ENCODE measurements at places on chromosomes 11 and 22.

- no peak for DNase-seq
Observed at GRCh38 chr11:104333977-104334376, 170.0 kb upstream of the PDGFD start.

DNA sequence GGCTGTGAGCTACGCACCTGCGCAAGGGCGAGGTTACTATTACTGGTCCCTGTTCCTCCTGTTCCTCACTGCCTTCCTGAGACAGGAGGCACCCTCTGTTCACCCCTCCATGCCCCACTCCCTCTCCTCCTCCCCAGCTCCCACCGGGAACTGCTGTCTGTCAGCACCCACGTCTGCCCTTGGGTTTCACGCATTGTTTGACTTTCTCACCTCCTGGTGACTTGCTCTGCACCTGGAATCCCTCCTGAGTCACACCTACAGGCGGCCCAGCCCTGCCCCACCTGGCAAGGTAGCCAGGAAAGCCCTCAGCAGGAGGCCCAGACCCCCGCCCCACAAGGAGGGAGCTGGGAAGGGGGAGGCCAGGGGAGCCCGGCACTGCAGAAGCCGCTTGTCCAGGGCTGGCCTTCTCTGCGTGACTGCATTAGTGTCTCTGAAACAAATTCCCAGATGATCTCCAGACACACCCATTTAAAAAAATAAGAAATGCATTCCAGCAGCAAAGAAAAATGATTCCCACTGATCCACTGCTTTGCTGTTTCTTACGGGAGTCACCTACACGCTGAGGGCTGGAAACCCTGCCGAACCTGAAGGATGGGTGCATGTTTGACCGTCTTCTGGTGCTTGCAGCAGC lies 86.4 kb downstream of the CELSR1 start:
- DNase-seq: no peak

DNA sequence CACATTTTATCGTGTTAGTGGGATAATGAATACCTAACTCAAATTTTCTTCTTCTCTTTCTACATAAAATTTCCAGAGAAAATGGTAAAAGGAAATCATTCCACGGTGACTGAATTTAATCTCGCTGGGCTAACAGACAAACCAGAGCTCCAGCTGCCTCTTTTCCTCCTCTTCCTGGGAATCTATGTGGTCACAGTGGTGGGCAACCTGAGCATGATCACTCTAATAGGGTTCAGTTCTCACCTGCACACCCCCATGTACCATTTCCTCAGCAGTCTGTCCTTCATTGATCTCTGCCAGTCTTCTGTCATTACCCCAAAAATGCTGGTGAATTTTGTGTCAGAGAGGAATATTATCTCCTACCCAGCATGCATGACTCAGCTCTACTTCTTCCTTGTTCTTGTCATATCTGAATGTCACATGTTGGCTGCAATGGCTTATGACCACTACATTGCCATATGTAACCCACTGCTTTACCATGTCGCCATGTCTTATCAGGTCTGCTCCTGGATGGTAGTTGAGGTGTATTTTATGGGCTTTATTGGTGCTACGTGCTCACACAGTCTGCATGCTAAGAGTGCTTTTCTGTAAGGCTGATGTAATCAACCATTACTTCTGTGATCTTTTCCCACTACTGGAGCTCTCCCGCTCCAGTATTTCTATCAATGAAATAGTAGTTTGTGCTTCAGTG lies 24.1 kb downstream of the OR10D3 start:
- no peak for DNase-seq

DNA sequence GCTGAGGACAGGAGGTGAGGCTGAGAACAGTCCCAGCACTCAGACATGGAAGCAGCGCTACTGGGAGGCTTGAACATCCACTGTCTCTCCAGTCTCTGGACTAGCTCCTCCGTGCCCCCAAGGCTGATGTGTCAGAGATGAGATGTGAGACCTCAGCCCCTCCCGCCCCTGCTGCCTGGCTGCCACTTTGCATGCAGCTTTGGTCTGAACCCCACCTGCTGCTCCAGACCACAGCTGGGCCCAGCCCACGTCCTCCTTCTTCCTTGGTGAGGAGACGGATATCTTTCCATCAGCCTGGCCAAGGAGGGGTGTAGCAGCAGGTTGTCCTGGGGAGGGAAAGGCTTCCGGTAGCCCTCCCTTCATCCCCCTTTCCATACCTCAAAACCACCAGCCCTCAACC lies 148.0 kb upstream of the B3GAT1 start:
- no peak for DNase-seq

GRCh38 chr11:109435121-109435742 lies 13.2 kb downstream of the C11orf87 start:
- no peak for DNase-seq

- DNase-seq: no peak
Observed at GRCh38 chr22:37274380-37274862, 7.9 kb upstream of the CYTH4 start.

GRCh38 chr11:66230156-66230555 lies 38.3 kb upstream of the RAB1B start:
- no peak for DNase-seq

GRCh38 chr22:49307870-49308269 lies 519.8 kb downstream of the BRD1 start:
- no peak for DNase-seq

DNA sequence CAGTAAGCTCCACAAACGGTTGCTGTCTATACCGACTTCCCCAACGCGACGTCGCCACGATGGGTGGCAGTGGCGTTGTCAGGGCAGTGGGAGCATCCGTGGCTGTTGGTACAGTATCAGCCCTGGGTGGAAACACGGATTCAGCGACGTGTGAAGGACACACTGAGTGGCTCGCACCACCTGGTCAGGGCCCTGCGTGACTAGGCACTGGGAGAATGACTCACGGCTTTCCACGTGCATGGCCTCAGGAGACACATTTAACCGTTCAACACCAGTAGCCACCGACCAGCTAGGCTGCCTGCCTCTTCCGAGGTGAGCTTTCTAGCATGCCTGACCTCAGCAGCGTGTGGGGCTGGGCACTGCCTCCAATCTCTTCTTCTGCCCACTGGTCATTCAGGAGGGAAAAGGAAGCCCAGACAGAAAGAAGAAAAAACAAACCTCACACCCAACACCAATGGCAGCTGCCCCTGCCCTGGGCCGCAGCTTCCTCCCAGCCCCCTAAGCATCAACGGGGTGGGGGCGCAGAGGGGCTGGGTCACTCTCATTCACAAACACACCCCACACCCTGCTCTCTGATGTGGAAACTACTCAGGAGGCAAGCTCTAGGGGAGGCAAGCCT lies 59.0 kb downstream of the MYH9 start:
- no peak for DNase-seq

DNA sequence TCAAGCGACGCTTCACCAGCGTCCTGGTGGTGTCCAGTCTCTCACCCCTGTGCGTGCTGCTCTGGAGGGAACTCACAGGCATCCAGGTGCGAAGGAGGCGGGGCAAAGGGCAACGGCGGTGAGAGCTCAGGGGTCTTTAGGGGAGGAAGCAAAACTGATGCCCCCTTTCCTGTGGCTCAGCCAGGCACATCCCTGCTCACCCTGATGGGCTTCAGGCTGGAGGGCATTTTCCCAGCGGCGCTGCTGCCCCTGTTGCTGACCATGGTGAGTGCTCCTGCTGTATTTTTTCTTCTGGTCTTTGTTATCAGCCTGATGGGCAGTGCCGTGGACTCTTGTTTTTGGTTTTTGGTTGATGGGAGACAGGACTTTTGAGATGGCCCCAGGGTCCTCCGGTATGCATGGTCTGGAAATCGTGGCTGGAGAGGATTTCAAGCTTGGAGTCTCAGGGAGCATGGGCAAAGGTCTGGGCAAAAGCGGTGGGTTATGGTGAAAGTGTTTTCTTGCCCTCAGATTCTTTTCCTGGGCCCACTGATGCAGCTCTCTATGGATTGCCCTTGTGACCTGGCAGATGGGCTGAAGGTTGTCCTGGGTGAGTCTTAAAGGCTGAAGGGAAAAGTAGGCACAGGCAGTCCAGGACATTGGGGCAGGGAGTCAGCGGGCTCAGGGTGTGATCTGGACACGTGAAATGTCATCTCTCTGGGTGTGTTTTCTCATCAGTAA lies 695 bp downstream of the RCE1 start:
- DNase-seq: no peak

GRCh38 chr11:75969626-75970308 lies 154.8 kb downstream of the UVRAG start:
- DNase-seq: no peak

- no peak for DNase-seq
Observed at GRCh38 chr22:37219533-37219932, 7.3 kb upstream of the SSTR3 start.

DNA sequence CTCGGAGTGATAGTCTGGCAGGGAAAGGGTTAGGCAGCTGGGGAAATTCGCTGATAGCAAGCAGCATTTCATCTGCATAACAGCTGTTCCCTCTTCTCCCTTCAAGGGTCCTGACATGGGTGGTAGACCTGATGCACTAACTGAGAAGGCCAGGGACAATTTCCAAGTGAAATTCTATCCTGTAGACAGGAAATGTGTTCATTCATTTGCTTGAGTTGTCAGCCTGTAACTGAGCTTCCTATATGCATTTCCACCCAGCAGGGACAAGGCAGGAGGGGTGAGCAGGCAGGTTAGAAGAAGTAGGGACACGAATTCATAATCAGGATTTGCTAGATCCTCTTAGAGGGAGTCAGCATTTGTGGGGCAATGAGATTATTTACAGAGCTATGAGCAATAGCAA lies 154.3 kb upstream of the NCAM1 start:
- DNase-seq: no peak

DNA sequence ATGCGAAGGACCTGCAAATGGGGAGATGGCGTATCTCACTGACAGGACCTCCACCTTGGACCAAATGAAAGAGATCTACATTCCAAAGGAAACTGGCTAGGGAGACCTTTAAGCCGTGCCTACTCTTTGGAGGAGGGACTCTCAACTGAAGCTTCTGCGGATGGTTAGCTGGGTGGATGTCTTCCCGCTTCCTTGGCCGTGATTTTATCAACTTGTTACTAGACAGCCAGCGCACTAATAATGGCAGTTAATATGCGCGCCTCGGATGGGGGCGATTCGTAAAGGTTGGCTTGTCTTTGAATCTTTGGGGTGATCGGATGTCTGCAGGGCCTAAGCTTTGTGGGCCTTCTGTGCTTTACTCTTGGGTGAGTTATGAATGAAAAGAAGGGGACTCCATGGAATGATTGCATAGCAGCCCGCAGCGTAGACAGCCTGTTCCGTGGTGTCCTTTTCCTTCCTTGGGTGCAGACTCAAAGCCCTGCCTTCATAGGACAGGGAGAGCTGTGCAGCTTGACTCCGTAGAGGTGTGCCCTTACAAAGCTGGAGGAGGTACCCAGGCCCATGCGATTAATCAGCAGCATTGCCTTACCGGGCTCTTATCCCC lies 1.5 kb downstream of the ZNRF3 start:
- DNase-seq: no peak

- no peak for DNase-seq
Observed at GRCh38 chr11:126132319-126132718, 69.7 kb upstream of the CDON start.

DNA sequence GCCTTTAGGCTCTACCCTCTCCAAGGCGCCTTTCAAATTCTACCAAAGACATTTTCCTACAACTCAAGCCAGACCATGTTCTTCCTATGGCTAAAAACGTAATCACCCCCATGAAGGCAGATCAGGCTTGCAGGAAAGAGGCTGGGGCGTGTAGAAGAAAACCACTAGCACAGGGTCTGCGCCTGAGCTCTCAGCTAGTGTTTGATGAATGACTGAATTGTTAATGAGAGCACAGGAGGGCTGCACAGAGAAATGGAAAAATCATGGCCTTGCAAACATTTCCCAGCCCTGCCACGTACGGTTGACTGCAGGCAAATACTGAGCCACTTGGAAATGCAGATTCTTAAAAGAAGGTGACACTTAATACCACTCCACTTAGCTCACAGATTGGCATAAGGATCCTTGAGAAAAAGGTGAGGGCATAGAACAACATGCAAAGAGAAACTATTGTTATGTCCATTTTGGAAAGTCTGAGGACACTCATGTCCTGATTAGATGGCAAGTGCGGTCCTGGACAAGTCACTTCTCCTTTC lies 148.6 kb downstream of the NXPE2 start:
- no peak for DNase-seq

GRCh38 chr11:41121600-41121999 lies 337.9 kb downstream of the LRRC4C start:
- DNase-seq: no peak

DNA sequence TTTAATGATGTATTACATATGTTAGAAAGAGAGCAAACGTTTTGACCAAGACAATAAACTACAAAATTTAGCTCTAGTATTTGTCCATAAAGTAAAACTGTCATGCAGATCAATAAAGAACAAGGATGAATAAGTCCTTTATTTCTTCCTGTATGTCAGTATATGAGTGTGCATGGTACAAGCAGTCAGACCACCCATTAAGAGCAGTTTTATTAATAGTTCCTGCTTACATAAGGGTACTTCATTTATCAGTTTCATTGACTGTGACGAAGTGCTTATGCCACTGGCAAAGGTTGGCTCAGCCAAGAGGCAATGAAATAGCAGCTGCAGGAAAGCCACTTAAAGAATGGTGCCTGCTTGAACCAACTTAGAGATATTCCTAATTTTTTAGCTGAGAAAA lies 913.0 kb upstream of the CNTN5 start:
- no peak for DNase-seq

GRCh38 chr11:15318814-15319213 lies 204.1 kb downstream of the INSC start:
- no peak for DNase-seq

GRCh38 chr11:19480540-19480939 lies 232.1 kb upstream of the NAV2 start:
- no peak for DNase-seq

GRCh38 chr11:116925050-116925449 lies 87.6 kb upstream of the APOA1 start:
- DNase-seq: no peak

DNA sequence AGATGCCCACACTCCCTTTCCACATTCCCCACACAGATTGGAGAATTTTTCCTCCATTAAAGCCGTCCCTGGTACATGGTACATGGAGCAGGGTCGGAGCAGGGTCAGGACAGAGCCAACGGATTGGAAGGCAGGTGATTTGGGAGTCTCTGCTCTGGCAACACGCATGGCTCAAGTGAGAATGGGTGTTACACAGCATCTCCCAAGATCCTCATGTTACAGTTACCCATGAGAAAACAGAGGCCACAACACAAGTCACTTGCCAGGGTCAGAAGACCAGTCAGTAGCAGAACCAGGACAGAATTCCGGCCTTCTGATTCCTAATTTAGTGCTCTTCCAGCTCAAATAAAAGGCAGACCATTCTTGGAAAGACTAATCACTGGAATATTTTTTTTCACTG lies 7.7 kb upstream of the F2 start:
- no peak for DNase-seq

GRCh38 chr22:30044881-30045493 lies 35.3 kb upstream of the HORMAD2 start:
- no peak for DNase-seq

- DNase-seq: no peak
Observed at GRCh38 chr22:26487996-26488395, 4.3 kb downstream of the SRRD start.

DNA sequence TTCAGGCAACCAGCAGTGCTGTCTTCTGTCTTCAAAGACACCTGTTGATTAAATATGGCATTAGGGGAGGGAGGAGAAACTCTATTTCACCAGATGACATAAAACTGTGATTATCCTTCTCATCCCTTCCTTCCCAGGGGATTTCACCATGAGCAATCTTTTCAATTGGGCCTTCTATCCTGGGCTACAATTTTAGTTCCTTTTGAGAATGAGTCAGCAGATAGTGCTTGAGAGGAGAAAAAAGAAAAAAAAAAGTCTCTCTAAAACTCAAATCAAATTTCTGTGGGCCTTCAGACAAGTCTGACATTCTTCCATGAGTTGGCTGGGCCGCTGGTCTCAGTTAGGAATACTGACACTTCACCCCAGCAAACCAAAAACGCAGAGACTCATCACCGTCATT lies 7.2 kb downstream of the FLI1 start:
- no peak for DNase-seq

- no peak for DNase-seq
Observed at GRCh38 chr22:19524170-19525115, at the start of gene CLDN5. Gene CLDN5 (minus strand): TSS chr22:19524410. CDS start chr22:19524255, 155 bp downstream.

Measured in stimulated activated CD8-positive, alpha-beta memory T cell treated with anti-CD3 and anti-CD28 coated beads, Interleukin-15, amount 100 ng/mL, for 24 hours (primary cell).